ENCODE measurements at places on chromosomes 1 and 21.

- peak; percentile 25 for DNase-seq
Measured at GRCh38 chr1:76951153-76951552, 83.9 kb downstream of the ST6GALNAC5 start.

DNA sequence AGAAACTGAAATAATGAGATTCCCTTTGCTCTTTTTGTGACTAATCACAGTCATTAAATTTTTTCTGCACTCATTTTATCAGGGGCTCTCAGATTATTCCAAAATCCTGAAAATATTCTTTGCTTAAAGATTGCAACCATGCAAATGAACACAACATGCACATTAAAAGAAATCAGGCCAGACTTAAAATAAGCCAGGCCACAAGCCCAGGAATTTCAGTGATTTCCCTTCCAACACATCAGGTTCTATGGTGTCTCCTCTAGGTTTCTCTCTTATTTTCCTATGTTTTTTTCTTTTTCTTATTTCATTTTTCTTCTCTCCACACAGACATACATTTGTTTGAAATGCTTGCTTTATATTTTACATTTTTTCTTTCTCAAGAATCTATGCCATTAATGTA, 65.3 kb downstream of the NIBAN1 start:
- no peak for DNase-seq

GRCh38 chr1:157948312-157949073, 45.0 kb upstream of the KIRREL1 start:
- no peak for DNase-seq

GRCh38 chr1:183544598-183545297, 45.5 kb downstream of the NCF2 start:
- DNase-seq: no peak
